ENCODE measurements at places on chromosomes 12 and 14.

DNA sequence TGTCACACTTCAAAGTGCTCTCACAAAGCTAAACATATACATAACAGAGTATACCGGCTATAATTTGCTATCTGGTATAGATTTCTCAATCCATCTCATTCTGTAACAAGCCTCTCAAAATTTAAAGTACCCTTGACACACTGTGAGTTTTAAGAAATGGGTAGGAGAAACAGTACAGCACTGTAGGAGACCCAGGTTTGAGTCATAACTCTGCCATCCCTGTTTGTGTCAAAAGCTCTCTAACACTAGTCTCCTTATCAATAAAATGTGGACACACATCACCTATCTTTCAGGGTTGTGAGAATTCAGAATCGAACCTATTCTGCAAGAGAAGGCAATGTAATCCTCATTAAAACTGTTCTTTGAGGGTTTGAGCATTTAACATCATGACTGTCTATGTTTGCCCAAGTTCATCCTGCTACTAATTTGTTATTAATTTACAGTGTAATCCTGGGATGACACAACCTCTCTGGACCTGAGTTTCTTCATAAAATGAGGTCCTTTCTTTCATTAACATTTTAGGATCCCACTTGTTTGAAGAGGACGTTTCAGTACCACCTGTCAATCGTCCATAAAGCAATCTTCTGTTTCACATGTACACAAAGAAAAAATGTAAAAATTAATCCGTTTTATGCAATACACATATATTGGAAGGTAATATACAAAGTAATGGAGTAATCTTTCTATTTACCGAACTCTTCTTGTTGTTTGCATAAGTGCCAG lies 12.1 kb downstream of the SPTSSA start:
- no peak for DNase-seq

GRCh38 chr14:94052662-94053061 lies 26.5 kb downstream of the OTUB2 start:
- DNase-seq, result no peak

- no peak for DNase-seq
Measured at GRCh38 chr14:21071225-21072030, 1.3 kb downstream of the ARHGEF40 start.

GRCh38 chr12:68367903-68368302 lies 35.7 kb upstream of the MDM1 start:
- DNase-seq, result no peak

DNA sequence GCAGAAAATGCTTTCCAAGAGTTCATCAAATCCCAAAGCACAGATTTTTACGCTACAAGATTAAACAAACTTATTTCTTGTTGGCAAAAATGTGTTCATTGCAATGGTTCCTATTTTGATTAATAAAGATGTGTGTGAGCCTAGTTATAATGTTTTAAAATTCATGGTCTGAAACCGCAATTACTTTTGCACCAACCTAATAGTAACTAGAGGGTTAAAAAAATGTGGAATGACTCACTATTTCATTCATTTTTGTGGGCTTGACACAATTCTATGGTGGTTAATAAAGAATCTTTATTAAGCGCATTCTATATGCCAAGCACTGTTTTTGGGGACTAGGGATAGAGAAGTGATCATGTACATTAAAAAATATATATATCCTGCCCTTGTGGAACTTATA lies 38.6 kb upstream of the METAP2 start:
- no peak for DNase-seq

DNA sequence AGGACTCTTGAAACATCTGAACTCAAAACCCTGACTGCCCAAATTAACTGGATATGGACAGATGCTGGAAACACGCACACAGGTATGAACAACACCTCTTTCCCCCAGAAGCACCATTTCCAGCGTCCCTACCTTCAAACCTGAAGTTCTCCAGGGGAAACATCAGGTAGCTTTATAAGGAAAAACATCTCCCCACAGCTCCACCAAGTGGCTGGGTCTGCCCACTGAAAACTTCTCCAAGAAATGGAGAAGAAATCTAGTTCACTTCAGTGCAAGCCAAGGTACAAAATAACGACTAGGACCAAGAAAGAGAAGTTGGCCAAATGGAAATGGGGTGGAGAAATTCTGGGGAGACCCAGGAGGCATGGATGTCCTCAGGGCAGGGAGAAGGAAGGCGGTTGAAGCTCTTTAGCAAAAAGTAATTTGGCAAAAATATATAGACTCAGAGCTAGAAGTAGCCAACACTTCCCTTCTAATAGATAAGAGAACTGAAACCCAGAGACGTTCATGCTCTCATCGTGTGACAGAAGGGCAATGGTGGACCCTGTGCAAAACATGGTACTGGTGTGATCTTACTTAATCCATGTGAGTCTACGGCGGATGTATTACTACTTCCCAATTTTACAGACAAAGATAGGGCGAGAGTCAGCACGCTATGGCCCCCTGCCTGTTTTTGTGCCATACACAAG lies 10.5 kb upstream of the NUAK1 start:
- DNase-seq, result peak; percentile 33

- DNase-seq, result no peak
Measured at GRCh38 chr12:27958675-27959074, 13.9 kb downstream of the PTHLH start.

DNA sequence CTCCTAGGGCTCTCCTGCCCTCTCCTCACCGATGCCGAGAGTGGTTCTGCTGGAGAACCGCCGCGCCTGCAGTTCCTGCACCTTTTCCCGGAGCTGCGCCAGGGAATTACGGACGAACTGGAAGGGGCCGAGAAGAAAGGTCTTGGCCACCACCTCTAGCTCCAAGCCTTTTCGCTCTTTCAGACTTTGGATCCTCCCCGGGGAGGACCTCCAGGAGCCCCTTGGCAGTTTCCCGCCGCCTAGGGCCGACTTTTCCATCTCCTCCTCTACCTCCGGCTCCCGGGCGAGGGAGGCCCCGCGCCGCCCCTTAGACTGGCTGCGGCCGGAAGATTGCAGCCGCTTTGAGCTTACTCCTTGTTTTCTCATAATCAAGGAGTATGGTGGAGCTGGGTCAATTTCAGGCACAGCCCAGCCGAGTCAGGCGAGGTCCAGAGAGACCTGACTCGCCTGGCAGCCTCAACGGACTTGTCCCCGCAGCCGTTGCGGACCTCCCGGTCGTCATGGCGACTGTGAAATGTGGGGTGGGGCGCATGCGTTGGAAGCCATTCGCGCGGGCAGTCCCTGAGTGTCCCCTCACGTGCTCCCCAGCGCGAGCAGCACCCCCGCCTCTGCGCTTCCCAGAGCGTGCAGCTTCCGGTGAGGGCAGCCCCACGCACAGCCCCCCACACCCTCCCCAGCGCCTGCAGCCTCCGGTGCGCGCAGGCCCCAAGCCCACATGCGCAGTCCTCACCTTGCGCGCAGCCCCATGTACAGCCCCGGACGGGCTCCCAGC lies at the start of gene DPY19L2:
Gene DPY19L2 (minus strand): TSS at position 466 of the 772 bp plus-strand sequence. CDS start 100 bp downstream, at position 366.
- DNase-seq, result no peak

DNA sequence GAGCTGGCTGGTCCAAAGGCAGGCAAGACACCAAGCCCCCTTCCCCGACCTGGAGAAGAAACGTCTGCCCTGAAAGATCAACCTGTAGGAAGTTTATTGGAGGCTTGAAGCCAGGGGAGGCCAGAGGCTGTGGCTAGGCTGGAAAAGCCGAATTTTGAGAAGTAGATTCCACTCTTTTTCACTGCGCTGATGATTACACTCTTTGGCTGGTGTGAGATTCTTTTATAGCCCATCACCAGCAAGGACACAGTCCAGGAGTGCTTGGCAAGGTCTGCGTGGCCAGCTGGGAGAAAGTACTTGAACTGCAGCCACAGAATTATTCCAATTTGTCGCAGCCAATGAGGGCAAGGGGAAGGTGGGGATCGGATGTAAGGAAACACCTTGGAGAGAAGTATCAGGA lies 45.0 kb downstream of the SYNE3 start:
- no peak for DNase-seq

GRCh38 chr12:114662512-114663177 lies 21.3 kb downstream of the TBX3 start:
- peak; percentile 57 for DNase-seq

DNA sequence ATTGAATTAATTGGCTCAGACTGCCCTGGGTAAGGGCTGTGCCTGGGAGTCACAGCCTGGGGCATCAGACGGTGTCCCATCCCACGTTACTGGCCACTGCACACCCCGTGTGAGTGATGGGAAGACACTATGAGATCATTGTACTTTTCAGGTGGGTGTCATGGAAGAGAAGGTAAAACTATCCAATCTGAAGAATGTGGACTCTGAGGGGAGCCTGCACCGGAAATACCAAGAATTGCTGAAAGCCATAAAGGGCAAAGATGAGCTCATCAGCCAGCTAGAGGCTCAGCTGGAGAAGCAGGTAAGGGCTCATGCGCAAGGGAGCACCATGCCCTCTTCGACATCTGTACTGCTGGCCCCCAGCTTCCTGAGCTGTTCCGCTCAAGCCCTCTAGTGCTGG lies 24.0 kb downstream of the PLEKHH1 start:
- DNase-seq, result no peak

- no peak for DNase-seq
Measured at GRCh38 chr14:80152166-80152565, 59.1 kb downstream of the DIO2 start.

GRCh38 chr14:74612350-74613021 lies 449 bp upstream of the LTBP2 start:
- no peak for DNase-seq

DNA sequence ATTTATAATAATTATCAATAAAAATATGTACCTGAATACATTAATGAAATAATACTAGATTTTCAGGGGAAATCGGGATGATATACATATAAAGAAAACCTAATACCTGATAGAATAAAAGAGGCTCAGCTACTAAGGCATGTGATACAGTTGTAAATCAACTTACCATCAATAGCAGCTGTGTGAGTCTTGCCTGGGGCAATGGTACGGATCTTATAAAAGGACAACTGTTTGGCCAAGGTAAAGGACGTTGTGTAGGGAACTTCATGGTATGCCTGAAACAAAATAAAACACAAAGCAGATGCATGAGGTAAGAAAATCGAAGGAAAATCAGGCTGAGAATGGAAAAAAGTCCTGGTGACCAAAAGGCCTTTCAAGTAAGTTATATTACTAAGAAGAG lies 25.4 kb downstream of the NEK9 start:
- no peak for DNase-seq

DNA sequence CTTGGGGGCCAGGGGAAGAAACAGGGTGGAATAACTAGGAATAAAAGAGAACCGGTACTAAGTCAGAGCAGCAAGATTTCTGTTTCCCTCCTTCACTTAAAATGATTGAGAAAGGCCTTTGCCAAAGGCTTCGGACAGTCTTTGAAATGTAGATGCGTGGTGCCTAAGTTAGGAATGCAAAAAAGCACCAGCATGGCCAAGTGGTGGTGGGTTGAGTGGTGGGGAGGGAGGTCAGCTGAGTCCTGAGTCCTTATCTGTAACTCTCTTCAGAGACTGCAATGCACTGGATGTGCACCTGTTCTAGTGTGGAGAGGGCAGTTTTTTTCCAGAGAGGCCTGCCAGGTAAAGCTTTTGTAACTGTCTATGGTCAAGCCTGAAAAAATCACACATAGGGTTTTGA lies 919.9 kb downstream of the FSCB start:
- no peak for DNase-seq

GRCh38 chr12:6646276-6647082 lies 753 bp downstream of the ACRBP start:
- DNase-seq, result no peak

GRCh38 chr12:3432176-3432742 lies 58.7 kb upstream of the PRMT8 start:
- no peak for DNase-seq

DNA sequence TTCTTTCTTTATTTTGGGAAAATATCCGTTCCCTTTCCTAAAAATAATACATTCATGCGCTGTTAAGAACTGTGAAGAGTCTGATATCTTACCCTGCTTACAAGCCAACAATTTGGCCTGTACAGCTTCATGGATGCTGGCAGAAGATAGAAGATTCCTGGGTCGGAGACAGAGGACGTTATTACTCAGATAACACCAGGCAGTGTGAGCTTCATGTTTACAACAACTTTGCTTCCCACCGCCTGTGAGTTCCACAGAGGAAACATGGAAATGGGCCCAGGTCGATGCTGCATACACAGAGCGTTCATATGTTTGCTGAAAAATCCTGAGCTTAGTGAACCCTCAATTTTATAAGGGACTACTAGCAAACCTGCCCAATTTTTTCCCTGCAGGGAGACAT lies 705.6 kb upstream of the SEL1L start:
- DNase-seq, result no peak

DNA sequence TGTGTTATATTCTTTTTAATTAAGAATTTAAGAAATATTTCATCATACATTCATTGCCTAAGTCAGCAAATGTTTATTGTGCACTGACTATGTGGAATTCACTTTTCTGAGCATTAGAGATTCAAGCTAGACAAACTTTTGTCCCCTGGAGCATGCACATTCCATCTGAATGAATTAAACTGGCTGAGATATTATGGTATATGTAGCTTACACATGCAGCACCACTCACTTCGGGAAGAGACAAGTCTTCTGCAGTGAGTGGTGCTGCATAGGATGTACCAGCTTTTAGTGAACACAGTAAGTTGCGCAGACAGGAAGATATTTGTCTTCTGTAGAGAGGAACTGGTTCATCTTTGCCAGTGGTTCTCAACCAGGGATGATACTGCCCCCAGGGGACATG lies 318.4 kb downstream of the SYT1 start:
- DNase-seq, result no peak

- no peak for DNase-seq
Measured at GRCh38 chr14:58961045-58961731, 227.3 kb upstream of the DAAM1 start.

DNA sequence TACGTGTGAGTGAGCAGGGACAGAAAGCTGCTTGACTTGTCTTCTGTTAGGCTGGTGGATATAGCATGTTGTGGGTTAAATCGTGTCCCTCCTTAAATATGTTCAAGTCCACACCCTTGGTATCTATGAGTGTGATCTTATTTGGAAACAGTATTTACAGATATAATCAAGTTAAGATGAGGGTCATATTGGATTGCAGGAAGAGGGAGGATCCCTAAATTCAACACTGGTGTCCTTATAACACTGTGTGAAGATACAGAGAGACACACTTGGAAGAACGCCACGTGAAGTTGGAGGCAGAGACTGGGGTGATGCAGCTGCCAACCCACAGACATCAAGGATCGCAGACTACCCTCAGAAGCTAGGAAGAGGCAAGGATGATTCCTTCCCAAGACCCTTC lies 275.2 kb upstream of the SSTR1 start:
- no peak for DNase-seq

DNA sequence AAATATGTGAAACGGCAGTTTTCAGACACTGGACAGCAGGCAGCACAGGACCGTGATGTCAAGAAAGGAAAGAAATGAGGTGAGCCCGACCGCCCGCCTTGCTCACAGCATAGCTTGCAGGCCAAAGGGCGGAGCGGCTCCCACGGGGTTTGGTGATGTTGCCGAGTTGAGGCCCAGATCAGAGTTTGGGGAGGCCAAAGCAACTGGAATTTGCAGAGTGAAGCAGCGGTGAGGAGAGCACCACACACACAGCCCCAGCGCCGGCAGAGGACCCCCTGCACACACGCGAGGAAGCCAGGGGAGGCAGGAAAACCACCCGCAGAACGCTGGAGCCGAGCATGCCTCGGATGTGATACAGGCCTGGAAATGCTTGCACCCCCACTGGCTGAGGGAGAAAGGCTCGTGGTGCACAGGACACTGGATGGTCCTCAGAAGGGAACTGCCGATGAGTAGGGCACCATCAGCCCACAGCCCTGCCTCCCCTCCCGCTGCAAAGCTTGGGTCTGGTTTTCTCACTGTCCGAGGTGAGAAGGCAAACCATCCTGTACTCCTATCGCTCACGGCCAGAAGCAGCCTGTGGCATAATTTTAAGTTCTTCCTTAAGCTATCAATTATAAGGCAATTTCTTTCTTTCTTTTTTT lies 25.7 kb upstream of the PLD4 start:
- no peak for DNase-seq

GRCh38 chr14:60723907-60724618 lies at the start of gene SIX4:
TSS of gene SIX4 (minus strand) at chr14:60724351. CDS start at chr14:60724074, 277 bp downstream.
- DNase-seq, result peak; percentile 78

GRCh38 chr12:50725011-50725942 lies 38.6 kb upstream of the ATF1 start:
- DNase-seq, result no peak

Data from HCT116 (cell line).